HFFc6 (cell line): ENCODE measurements at places on chromosomes 3 and 15.

- no peak for DNase-seq
These were observed 855.9 kb downstream of the MCTP2 start for GRCh38 chr15:95087253-95087609.

- DNase-seq, result no peak
These were observed 429.8 kb downstream of the FOXP1 start for GRCh38 chr3:71153713-71154112.

- no peak for DNase-seq
These were observed 610 bp upstream of the SATB1 start for GRCh38 chr3:18425641-18426257.

- no peak for DNase-seq
These were observed 145.9 kb upstream of the LRRFIP2 start for GRCh38 chr3:37320276-37320675.

- DNase-seq, result no peak
These were observed 146.6 kb upstream of the P2RY1 start for GRCh38 chr3:152688313-152688712.

DNA sequence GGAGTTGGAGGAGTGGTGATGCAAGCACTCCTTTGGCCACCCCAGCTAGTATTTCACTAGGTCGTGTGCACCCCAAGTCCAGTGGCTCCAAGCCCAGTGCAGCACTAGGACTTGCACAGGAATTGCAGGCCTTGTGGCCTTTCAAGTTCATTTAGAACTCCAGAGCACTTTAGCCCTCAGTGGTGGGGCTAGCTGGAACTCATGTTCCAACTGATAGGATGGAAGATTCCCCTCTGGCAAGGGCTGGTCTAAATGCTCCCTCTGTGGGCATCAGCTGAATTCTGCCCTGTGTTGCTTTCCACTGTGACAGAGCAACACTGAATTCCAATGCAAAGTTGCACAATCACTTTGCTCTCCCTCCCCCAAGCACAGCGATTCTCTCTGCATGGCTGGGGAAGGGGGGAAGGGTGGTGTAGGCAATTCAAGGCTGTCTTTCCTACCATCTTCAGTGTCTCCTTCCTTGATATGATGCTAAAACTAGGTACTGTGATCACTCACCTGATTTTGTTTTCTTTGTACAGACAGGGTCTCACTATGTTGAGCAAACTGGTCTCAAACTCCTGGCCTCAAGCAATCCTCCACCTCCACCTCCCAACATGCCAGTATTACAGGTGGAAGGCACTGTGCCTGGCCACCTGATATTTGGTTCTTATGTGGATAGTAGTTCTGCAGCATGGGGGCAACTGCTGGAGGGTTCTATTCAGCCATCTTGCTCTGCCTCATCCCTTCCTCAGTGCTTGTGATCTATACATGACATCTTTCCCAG is 10.3 kb downstream of the USF3 start:
- peak; percentile 43 for DNase-seq

DNA sequence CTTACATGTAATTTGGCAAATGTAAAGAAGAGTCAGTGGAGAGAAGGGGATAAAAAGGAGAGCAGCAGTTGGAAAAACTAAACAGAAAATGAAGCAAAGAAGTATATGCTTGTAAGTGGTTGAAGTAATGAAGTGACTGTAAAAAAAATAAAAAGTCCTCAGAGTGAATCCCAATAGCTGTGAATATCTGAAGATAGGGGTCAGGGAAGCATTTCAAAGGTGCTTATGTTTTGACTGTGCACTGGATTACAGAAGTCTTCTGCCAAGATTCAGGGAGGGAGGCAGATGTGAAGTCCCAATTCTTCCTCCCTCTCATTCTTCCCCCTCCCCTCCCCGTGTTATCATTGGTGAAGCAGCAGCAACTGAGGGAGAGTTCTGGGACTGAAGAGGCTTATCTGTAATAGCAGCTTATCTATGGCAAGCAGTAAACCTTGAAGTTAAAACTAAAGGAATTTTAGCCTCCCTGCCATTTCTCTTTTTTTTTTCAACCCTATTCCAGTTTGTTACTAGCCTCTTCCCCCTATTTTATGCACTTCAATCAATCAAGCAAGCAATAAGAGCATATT is 597.9 kb downstream of the IGSF11 start:
- no peak for DNase-seq

DNA sequence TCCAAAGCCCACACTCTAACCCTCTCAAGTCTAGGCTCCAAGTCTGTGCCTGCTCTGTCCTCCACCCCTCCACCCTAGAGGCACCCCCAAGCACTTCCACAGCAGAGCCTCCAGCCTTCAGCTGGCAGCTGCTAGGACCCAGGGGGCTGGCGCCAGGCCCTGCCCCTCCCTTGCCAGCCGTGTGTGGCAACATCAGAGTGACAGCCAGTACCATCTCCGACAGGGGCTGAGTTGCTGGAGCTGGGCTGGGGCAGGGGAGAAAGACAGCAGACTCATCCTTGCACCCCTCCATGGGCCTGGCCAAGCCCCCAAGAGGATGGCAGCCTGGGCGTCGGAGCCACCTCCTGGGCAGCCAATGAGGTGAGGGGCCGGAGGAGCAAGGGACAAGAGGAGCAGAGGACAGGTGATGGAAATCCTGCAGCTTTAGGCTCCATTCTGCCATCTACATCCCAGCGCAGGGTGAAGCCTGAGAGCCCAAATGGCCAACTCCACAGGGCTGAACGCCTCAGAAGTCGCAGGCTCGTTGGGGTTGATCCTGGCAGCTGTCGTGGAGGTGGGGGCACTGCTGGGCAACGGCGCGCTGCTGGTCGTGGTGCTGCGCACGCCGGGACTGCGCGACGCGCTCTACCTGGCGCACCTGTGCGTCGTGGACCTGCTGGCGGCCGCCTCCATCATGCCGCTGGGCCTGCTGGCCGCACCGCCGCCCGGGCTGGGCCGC is at the start of gene GPR62:
TSS of gene GPR62 (plus strand) at position 207 of the 718 bp plus-strand sequence. CDS start at position 479, 272 bp downstream.
- DNase-seq, result no peak

- no peak for DNase-seq
These were observed 45.6 kb upstream of the LDHAL6B start for GRCh38 chr15:59160880-59161593.

DNA sequence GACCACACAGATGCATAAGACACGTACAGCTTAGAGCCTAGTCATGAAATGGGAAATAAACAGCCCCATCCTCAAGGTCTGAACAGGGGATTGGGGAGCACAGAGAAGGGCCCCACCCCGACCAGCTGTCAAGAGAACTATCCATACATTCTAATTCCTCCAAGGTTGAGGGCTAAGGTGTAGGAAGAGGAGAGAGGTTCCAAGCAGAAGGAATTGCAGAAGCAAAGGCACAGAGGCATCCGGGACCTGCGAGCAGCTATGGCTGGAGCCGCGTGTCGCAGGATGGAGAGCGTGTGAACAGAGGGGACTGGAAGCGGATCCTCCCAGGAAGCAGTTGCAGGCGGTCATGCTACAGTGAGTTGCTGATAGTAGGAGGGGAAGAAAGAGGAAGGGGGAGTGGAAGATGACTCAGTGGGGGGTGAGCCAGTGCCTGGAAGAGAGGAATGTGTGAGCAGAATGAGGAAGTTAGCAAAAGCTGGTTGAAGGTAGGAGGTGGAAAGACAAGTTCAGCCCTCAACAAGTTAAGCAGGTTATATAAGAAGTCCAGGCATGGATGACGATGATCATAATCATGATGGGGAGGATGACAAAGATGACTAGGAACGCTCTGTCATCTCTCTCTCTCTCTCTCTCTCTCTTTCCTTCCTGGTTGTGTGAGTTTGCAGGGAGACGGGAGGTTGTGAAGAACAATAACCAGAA is 89.7 kb downstream of the LIPC start:
- peak; percentile 21 for DNase-seq

DNA sequence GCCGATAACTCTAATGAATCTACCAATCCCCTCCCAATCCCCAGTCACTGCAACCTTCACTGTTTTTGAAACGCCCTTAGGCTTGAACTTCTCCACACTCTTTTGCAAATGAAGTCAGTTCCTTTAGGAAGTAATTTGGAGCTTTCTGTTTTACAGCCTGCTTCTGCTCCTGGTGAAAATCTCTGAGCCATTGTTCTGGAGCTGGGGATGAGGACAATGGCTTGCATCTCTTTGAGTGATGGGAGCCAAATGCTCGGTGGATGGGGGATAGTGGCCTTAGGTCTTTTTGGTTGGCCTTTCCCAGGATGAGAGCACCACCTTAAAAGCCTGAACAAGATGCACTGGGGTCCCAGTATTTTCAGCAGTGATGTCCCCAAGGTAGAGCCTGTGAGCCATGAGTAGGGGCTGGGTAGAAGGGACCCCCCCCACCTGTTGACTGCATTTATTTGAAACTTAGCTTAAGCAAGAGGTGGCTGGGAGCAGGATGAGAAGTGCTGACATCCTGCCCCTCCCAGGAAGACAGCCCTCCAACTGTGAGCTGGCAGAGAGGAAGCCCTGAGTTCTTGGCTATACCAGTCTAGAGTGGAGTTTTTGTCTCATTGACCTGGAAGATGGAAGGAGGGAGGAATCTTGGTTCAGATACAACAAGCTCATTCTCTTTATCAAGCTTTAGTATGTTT is 7.6 kb upstream of the MYO5C start:
- DNase-seq, result no peak

DNA sequence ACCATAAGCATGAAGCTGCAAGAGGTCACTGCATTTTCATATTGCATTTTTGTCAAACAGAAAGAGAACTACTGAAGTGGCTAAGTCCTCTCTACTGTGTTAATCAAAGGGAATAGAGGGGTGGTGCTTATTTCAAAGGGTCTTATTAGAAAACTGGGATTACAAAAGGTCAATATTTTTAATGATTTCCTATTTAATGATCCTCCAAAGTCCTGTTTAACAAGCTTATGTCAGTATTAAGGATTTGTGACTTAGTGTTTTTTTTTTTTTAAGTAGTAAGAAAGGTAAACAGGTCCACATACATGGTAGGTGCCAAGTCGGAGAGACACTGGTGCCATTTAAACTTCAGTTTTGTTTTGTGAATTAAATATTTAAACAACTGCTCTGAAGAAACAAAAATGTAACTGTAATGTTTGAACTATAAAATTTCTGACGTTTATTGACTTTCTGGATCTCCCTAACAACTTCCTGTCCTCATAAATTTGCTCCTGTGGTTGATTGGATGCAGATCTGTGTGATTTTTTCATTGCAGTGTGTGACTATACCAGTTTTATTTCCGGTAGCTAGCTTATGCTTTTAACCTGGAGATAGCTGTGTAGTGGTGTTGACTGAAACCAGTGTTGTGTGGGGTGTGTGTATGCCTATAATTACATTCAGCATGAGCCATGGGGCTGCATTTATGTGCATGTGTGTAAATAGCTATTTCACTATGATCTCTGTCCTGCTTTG is 8.6 kb upstream of the CACNA1D start:
- DNase-seq, result no peak

DNA sequence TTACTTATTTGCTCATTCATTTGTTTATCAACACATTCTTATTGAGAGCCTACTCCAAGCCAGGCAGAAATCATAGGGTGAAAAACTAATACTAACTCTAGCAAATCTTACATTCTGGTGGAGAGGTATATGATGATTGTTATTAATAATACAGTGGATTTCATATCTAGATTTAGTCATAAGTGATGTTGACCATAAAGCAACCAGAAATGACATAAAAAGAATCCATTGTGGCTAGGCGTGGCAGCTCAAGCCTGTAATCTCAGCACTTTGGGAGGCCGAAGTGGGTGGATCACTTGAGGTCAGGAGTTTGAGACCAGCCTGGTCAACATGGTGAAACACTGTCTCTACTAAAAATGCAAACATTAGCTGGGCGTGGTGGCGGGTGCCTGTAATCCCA is 26.2 kb upstream of the IL20RB start:
- no peak for DNase-seq
